Pons (tissue), 1 donor: ENCODE measurements at places on chromosomes 1 and 21.

DNA sequence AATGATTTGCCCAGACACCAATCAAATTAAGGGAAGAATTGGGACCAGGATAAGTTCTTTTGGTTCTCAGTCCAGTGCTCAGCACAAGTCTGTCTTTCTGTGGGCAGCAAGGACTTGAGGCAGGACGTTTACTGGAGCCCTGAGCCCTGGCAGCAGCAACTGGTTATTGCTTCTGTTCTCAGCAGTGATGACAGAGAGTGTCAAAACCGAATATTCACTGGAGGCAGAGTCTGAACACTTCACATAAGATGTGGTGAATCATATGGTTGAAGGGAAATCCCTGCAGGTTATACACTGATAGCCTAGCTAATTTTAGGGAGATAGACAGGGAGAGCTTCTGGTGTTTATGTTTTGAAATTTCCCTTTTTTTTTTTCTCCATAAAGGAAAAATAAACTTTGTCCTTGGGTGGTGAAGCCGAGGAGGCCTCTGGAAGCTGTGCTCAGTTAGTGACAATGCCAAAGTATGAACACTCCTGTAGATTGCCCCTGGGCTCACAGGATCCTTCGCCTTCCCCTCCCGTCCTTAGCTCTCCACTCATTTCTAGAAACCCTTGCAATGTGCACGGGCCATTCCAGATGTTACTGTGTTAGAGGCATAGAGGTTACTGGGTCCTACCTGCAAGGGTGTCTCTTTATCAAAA is 26.3 kb upstream of the TSPAN2 start:
- DNase-seq: no peak

DNA sequence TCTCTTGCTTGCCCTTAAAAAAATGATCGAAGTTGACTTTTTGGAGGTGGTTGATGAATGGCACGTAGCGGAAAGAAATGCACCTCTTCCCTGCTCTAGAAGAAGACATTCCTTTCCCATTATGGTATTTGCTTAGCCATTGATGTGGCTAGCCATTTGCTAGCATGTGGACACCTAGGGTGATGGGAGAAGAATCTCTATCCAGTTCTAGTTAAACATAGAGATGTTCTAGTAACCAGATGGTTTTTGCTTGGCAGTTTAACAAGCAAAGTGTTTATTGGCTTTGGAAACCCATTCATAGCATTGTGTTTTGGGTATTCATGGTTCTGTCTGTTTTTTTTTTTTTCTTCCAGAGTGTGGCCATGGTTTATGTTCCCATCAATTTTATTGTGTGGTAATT is 78.9 kb downstream of the KCNJ6 start:
- DNase-seq: no peak

DNA sequence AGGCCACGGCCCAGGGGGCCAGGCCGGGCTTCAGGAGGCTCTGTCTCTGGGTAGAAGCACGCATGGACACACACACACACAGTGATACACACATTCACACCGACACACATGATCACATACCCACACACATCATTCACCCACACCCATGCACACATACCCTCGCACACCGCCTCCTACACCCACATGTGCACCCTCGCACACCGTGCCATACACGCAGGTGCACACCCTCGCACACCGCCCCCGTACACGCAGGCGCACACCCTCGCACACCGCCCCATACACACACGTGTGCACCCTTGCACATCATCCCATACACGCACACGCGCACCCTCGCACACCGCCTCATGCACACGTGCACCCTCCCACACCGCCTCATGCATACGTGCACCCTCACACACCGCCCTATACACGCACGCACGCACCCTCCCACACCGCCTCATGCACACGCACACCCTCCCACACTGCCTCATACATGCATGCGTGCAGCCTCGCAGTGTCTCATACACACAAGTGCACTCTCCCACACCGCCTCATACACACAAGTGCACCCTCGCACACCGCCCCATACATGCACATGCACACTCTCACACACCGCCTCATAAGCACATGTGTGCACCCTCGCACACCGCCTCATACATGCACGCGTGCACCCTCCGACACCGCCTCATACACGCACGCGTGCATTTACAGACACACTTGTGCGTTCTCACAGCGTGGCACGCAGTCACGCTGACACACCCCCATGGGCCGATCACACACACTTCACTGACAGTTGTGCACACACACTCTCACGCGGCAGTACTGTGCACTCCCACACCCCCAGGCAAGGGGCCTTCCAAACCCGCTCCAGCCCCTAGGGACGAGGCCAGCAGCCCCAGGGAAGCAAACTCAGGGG is 128.1 kb downstream of the SIK1 start:
- no peak for DNase-seq

DNA sequence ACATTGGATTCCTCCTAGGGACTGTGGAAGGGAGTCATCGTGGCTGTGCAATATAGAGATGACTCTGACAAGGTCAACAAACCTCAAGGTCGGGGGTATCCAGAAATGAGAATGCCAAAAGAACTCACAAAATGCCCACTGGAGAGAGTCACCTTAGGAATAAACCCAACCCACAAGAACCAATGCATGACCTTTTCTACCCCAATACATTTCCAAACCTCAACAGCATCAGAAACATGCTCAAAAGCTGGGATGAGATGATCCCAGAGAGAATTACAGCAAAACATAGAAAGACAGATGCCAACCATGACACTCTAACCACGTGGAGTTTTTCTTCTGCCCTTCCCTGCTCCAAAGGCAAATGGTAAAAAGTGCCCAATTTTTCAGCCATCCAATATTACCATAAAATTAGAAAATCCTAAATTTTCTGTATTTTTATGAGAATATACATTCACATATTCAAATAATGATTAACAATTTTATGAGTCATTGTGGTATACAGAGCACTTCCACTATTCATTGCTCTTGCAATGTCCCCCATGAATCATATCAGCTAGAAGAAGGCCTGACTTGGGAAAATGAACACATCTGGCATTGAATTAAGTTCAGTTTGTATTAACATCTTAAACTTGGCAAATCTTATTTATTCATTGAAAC is 88.2 kb upstream of the PALMD start:
- no peak for DNase-seq
